Retina (tissue), 1 donor: ENCODE measurements at places on chromosomes 5 and 9.

DNA sequence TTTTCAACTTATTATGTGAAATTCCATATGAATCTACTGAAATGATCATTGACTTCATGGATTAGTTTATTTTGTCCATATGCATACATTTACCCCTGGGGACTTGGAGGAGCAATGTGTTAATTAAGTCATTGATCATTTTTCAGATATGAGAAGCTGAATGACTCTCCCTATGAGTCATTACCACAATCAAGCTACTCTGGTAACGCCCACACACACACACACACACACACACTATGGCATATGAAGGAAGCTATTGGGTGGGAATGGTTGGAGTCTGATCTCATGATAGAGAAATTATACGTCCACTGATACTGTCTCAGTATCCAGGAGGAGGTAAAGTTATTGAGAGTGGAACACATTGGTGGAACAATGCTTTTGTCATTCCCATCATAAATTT, 528.9 kb downstream of the AGTPBP1 start:
- DNase-seq: no peak

DNA sequence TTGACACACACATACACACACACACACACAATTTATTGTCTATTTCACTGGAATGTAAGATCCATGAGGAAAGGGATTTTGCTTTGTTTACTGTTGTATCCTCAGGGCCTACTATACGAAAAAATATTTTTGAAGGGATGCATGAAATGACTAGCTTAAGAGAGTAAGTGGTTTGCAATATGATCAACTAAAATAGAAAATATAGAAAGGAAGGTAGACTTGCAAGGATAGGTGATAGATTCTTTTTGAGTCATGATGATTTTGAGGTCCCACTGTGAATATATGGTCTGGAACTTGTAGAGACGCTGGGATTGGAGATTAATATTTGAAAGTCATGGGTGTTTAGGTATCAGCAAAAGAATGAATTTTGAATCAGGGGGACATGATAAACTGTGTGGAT, 28.9 kb upstream of the OTULIN start:
- DNase-seq: no peak

DNA sequence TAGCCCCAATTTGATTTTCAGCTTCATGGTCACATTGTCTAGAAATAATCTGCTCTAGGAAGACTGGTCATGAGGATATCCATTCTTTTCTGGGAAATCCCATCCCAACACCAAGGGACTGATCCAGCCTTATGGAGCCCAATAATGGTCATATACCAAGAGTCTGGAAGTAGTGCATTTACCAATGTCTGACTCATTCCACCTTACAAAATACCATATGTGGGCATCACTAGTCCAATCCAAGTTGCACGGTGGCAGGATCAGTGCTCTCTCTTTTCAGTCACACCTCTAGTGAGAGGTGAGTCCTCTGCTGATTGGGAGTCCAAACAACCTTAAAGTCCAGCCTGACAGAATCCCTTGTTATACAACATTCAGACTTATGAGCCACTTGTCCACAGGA, 73.7 kb downstream of the FEM1C start:
- no peak for DNase-seq

- DNase-seq: no peak
These were observed 4.0 kb upstream of the DNLZ start for GRCh38 chr9:136367296-136368145.

- DNase-seq: no peak
These were observed 39.6 kb downstream of the RGS3 start for GRCh38 chr9:113503131-113503541.

GRCh38 chr9:21711504-21711903, 90.9 kb upstream of the MTAP start:
- peak; percentile 9 for DNase-seq

- DNase-seq: no peak
These were observed 218.3 kb downstream of the PBX3 start for GRCh38 chr9:125965477-125965876.

DNA sequence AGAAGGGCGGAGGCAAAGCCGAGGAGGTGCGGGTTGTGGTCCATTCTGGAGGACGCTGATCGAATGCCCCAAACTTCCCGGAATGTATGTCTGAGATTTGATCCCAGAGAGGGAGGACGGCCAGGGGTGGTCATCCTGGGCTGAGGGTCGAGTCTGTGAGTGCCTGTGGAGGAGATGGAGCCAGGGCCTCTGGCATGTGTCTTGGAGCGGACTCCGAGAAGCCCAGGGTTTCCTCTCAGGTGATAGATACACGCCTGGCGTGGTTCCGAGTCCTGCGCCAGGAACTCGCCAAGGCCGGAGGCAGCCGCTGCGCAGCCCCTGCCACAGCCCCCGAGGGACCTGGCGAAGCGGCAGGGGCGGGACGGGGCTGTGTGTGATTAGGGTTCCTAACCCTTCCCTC, 363 bp downstream of the ZNF454 start:
- DNase-seq: no peak

- no peak for DNase-seq
These were observed 1.0 kb downstream of the NIPSNAP3A start for GRCh38 chr9:104748359-104749031.

DNA sequence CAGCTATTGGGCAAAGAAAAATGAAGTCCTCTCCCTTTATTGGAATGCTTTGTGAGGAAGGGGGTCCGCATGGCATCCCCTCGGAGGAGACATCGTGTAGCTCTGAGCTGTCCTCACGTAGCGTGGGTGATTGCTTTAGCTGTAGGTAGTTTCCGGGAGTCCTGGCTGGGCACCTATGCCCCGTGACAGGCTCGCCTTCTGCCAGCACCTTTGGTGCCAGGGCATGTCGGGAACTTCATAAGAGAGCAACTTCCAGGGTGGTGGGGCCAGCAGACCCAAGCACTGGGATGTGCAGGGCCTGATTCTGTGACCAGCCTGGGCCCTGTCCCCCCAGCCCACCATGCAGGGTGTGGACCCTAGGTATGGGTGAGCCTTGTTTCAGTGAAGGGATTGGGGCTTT, 64.0 kb downstream of the WNK2 start:
- no peak for DNase-seq

DNA sequence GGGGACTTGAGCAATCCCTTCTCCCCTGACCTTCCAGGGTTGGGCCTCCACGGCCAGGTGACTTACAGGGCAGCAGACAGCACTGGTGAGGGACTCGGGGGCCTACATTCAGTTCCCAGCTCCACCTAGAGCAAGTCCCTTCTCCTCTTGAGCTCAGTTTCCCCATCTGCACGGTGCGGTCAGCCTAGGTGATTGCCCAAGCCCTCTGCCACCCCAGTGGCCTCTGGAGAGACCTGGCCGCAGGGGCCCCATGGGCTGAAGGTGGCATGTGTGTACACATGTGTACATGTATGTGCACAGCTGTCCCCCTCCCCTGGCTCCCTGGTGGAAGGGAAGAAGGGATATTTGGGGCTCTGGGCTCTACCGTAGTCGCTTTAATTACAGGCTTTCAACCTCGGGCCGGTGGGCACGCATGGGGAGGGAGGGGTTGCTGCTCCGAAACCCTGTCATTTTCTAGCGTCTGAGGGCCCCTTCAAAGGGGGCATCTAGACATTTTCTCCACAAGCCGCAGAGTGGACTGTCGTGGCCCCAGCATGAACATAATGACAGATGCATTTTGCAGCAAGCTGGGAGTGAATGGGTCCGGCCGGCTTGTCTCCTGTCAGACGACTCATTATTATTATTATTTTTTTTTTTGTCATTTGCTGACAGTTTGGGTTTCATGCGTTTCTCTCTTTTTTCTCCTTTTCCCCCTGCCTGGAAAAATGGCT, 44.0 kb downstream of the ASS1 start:
- DNase-seq: no peak

DNA sequence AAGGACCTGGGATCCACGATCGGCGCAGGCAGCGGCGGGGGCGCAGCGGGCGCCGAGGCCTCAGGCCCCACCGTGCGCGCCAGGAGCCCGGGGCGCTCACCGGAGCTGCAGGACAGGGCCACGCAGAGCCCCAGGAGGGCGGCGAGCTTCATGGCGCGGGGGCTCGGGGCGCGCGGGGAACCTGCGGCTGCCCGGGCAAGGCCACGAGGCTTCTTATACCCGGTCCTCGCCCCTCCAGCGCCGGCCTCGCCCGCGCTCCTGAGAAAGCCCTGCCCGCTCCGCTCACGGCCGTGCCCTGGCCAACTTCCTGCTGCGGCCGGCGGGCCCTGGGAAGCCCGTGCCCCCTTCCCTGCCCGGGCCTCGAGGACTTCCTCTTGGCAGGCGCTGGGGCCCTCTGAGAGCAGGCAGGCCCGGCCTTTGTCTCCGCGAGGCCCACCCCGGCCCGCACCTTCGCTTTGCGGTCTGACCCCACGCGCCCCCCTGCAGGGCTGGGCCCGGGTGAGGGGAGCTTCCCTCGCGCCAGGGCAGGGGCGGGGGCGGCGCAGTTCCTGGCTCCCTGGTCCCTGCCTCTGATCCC, at the start of gene SCGB3A1:
SCGB3A1 (minus strand) TSS at position 189 of the 577 bp plus-strand sequence; CDS start at position 152, 37 bp downstream.
- peak; percentile 67 for DNase-seq
